Stimulated activated CD8-positive, alpha-beta memory T cell treated with anti-CD3 and anti-CD28 coated beads, Interleukin-2, amount 100 ng/mL, for 1 hour (primary cell): ENCODE measurements at places on chromosomes 2 and 18.

DNA sequence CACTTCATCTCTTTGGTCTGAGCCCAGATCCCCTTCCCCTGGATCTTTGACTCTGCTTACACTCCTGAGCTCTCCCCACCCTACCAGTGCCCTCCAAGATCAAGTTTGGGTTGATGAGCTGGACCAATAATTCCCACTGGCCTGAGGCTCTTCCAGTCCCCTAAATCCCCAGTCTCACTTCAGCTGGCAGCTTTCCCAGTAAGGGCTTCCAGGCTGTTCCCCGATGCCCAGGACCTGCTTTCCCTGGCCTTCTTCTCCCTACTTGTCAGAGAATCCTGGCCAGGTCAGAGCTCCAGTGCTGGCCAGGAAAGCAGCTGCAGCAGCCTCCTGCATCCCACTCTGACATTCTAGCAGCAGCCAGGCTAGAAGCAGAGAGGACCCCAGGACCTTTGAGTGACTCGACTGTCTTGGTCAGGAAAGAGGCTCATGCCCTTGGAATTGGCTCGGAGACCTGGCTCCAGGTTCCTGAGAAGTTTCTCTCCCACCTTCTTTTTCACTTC is 3.5 kb downstream of the WNT6 start:
- no peak for DNase-seq

- no peak for DNase-seq
Measured at GRCh38 chr2:237279012-237279768, 134.8 kb downstream of the COL6A3 start.

GRCh38 chr2:56132138-56132537 is 51.7 kb upstream of the CCDC85A start:
- DNase-seq, result no peak

DNA sequence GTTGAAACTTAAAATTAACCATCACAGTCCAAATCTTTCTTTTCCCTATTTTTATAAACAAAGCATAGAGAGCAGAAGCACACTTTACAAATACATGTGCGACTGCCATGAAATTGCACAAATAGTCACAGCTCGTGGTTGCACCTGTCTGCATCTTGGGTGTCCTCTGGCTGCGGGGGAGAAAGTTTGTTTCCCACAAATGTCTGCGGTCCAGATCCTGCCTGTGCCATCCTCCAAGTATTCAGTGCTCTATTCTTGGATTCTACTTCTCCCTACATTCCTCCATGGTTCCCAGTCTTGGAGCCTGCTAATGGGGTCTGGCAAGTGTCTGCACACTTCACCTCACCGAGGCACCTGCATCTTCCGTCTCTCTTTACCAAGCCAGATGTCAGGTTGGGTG is 52.2 kb downstream of the SMIM21 start:
- DNase-seq, result no peak
